ENCODE measurements at places on chromosomes 5 and 9.

GRCh38 chr5:11302663-11303062 lies 541.6 kb upstream of the DAP start:
- no peak for DNase-seq

DNA sequence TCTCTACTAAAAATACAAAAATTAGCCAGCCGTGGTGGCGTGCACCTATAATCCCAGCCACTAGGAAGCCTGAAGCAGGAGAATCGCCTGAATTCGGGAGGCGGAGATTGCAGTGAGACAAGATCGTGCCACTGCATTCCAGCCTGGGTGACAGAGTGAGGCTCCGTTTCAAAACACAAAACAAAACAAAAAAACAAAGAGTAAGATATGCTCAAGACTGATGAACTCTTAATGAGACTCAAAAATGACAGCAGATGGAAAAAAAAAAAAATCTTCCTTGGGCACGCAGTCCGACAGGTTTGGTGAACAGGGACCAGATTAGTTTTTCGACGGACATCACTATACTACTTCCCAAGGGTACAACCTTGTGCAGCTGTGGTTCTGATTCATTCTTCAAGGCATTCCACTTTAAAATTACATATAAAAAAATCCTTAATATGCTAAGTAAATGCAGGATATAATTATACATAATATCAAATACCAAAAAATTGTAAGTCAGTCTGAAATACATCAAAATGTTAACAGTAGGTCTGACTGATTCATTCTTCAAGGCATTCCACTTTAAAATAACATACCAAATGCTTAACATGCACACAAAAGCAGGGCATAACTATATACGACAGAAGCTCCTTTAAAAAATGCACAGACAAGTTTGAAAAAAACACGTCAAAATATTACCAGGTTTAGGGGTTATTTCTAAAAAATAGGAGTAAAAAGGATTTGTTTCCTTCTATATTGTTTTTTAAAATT lies 12.3 kb downstream of the PSIP1 start:
- no peak for DNase-seq

DNA sequence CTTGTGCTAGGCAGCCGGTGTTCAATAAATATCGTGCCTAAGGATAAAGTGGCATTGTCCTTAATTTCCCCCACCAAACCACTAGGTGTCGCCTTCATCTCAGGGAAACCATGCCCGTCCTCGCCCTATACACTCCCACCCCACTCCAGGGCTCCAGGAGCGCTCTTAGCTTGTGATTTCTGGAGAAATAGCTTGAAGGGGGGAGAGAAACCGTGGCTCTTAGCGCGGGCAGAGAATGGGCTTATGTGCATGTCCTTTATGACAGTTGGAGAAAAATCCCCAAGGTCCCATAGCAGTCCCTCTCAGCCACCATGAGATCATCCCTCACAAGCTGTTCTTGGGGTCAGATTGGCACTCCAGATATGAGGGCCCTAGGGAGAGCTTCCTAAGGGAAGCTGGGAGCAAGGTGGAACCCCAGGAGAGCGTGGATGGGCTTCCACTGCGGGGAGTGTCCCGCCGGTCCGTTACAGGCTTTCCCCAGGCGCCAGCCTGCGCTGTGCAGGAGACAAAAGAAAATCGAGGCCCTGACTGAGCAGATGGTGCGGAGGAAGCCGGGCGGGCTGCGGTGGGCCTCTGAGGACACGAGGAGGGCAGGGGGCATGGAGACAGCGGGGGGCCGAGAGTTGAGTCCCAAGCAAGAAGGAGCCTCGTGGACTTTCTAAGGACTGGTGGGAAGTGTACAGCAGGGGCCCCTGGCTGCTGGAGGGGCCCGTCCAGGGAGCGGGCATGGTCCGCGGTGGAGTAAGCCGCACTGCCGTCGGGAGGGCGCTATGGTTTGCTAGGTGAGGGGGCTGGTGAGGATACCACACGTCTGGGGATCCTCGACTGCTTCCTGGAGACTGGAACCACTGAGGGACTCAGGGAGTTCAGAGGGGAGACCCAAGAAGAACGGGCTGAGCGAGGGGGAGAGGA lies 750 bp upstream of the NPR2 start:
- peak; percentile 31 for DNase-seq

- DNase-seq: no peak
Observed at GRCh38 chr5:17918373-17919104, 284.3 kb downstream of the TAF11L14 start.

DNA sequence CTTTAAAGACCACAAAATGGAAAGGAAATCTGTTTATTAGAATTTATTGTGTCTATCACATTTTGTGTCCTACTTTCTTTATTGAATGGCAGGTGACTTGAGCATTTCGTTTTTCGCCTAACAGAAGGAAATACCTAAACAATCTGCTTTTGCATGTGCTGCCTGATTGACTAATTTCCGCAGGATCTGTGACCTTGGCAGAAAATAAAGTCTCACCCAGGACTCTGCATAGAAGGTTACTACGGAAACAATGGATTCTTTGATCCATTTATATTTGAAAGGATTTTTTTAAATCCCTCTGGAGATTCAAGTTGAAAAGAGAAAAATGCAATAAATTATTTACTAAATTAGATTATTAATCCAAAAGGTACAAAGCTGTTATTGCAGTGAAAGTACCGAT lies 61.0 kb upstream of the CAST start:
- DNase-seq: no peak

DNA sequence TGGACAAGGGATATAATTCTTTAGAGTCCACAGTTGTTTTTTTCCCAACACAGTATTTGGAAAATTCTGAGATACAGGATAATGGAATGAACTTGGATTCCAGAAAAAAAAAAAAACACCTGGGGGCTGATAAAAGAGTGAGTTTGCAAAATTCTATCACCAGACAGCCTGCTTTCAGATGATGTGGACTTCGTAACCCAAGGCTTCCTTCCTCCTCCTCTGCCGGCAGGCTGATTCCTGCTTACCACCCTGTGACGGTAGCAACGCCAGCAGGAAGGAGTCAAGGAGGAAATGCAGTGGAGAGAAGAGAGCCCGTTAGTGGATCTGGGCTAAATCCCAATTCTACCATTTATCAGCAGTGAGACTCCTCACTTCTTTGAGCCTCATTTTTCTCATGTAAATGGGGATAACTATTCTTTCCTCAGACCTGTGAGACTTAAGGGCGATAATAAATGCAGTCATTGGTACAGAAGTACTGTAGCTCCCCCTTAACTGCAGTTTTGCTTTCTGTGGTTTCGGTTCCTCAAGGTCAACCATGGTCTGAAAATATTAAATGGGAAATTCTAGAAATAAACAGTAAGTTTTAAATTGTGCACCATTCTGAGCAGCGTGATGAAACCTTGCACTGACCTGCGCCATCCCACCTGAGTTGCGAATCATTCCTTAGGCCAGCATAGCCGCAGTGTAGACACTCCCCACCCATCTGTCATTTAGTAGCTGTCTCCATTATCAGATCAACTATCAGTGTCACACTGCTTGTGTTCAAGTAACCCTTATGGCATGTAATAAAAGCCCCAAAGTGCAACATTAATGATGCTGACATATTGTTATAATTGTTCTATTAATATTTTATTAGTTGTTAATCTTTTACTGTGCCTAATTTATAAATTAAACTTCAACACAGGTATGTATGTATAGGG lies 71.4 kb downstream of the DCP2 start:
- no peak for DNase-seq

DNA sequence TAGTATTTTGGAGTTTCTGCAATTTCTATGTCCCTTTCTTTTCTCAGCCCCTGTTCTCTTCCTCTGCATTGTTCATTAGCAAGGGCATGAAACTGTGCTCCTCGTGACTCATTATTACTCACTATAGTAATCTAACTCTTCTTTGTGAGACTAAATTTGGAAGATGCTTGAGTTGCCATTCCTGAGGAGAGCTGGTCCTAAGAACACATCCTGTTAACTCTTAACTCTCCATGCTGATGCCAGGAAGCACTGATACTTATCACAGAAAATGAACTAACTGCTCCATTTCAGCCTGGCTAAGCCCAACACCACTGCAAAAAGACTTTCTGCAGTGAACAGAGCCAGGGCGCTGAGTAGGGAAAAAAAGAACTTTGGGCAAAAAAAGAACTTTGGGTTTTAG lies 10.6 kb upstream of the CSNK1A1 start:
- no peak for DNase-seq

DNA sequence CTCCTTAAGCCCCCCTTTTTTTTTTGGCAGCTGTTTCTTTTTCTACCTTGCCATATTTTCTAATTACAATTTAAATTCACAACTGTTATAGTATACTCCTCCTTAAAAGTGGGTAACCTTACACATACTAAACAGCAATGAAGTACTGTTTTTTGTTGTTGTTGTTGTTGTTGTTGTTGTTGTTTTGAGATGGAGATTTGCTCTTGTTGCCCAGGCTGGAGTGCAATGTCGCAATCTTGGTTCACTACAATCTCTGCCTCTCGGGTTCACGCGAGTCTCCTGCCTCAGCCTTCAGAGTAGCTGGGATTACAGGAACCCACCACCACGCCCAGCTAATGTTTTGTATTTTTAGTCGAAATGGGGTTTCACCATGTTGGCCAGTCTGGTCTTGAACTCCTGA lies 669.1 kb upstream of the CDH6 start:
- no peak for DNase-seq

DNA sequence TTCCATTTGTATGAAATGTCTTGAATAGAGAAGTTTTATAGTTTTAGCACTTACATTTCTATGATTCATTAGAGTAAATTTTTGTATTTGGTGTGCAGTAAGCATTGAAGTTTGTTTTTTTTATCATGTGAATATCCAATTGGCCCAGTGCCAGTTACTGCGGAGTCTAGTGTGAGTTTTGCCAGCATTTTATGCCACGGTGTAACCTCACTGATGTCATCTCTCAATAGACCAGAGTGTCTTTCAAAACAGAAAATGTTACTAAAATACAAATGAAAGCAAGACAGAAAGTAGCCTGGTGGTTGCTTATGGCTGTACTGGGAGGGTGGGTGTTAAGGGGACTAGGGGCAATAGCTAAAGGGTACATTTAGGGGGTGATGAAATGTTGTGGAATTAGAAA lies 62.8 kb downstream of the IPPK start:
- no peak for DNase-seq

GRCh38 chr5:5481206-5481605 lies 58.7 kb downstream of the ICE1 start:
- DNase-seq: no peak

DNA sequence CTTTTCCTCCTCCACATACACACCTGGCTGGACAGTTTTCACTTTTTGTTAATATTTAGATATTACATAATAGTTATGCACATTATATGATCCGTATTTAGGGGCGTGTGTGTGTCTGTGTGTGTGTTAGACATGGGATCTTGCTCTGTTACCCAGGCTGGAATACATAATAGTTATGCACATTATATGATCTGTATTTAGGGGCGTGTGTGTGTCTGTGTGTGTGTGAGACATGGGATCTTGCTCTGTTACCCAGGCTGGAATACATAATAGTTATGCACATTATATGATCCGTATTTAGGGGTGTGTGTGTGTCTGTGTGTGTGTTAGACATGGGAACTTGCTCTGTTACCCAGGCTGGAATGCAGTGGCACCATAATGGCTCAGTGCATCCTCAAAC lies 199.0 kb upstream of the OTULINL start:
- no peak for DNase-seq

GRCh38 chr5:146199176-146199815 lies 4.1 kb upstream of the RBM27 start:
- DNase-seq: no peak

DNA sequence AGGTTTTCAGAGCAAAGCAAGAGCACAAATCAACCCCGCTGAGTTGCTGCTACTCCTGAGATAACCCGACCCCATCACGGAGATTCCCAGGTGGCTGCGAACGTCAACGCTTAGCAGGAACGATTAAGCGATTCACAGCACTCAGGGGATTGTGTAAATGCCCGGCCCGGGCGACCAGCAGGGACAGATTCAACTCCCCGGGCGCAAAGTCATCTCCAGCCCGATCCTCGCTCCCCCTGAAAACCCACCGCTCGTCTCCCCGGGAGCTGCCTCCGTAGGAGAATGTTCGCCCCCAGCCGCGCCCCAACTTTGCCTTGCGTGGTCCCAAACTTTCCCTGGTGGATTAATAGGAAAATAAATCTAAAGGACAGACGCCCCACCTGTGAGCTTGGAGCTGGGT lies 685 bp downstream of the SLC24A2 start:
- no peak for DNase-seq

DNA sequence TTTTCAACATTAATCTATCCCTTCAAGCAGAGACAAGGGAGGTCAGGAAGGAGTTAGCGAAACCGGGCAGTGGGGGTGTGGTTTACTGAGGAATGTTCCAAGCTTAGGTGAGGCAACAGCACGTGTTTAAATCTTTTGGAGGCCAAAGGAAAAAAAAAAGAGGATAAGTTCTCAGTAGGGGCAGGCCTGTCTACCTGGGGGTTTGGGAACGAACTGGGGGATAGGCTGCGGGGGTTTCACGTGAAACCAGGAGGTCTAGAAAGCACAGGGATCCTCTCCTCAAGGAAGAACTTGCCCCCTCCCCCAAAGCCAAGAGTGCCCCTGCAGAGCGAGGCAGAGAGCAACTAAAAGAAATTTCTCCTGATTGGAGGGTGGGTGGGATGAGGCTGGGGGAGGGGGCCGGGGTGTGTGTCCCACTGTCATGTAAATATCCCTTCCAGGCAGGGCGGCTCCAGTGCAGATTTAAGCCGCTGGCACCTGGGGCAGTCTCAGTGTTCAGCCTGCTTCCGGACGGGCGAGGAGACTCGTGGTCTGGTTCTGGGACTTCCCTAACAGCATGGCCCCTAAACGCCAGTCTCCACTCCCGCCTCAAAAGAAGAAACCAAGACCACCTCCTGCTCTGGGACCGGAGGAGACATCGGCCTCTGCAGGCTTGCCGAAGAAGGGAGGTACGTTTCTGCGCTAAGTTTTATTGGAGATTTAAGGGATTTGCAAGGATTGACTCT lies 5.5 kb upstream of the SET start:
- peak; percentile 38 for DNase-seq

GRCh38 chr9:14868418-14868771 lies 41.8 kb downstream of the FREM1 start:
- DNase-seq: no peak

DNA sequence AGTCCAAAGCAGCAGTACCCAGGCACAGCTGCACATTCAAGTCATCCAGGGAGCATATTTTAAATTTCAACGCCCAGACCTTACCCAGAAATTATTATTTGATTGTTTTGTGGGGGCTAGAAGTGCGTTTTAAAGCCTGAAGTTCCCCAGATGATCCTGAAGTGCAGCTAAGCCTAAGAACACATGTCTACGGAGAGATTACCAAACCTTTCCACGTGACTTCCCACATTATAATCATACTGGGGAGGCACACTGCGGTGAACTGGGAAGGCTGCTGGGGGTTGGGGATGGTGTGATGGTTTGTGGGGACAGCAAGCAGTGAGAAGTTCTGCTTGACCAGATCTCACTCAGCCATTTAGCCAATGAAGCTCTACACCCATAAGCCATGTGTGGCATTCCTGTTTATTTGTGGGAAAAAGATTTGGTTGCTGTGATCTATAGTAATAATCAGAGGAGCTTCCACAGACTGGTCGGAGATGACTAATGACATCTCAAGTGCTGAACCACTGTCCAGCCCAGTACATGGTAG lies 93.4 kb upstream of the CDH6 start:
- DNase-seq: no peak

Measured in T-helper 2 cell treated with Interferon-gamma antibody and Interleukin-4, amounts not matched to agents 5 μg/mL and 100 μg/mL, for 36 hours (primary cell).